ENCODE measurements at places on chromosomes 6 and 20.

DNA sequence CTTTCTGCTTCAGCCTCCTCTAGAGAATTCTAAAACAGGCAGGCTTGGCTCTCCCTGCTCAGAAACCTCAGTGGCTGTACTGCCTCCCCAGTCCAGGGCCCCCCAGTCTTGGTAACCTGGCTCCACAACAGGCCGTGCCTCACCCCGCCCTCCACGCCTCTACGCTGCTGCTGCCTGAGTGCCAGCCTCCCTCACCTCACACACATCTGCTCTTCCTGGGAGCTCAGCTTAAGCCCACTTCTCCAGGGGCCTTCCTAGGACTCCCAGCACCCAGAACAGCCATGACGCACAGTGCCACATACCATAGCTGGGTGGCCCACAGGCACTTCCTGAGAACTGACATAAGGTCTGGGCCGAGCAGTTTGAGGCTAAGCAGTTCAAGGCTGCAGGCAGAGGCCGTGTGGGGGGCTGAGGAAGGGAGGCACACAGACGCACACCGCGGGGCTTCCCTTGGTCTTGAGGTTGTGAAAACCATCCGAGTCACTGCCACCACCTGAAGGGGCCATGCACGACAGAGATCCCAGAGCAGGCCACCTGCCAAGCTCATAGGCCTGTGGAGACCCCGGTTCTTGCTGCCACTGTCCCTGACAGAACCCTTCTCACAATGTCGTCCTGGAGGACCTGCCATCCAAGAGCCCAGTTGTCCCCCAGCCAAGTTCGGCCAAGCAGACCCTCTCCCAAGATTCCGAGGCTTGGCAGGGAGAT, 42.6 kb downstream of the DSTN start:
- no peak for DNase-seq

DNA sequence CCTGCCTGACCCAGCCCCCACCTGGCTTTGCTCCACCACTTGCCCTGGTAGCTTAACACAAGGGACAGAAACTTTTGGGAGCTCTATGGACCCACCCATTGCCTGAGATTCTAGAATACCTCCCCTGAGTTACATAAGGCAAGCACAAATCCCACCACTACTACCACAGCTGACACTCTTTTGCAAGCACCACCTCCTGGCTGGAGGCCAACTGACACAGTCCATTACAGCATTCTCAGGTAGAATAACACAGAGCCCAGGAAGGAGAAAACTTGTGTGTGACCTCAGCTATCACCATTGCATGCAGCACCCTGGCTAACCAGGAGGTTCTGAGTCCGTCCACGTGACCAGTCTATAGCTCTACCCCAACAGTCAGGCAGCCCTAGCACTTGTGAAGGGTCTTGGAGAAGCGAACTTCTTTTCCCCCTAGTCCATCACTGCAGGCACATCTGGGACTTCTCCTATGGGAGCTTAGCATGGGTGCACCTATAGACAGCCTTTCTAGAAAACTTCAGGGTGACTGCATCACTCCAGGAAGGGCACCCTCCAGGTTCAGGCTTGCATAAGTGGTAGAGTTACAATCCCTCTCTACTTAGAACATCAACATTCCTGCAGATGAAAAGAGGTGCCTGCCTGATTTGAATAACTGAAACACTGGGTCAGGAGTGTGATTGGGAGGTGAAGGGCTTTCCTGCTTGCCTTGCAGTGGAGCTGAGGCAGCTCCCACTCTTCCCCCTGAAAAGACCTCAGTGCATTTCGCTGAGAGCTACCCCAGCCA, 30.1 kb downstream of the CITED2 start:
- DNase-seq: no peak

- no peak for DNase-seq
These were observed 1.3 kb downstream of the HINT3 start for GRCh38 chr6:125957845-125958244.

GRCh38 chr20:56769921-56770600, 141.0 kb downstream of the TFAP2C start:
- DNase-seq: no peak

DNA sequence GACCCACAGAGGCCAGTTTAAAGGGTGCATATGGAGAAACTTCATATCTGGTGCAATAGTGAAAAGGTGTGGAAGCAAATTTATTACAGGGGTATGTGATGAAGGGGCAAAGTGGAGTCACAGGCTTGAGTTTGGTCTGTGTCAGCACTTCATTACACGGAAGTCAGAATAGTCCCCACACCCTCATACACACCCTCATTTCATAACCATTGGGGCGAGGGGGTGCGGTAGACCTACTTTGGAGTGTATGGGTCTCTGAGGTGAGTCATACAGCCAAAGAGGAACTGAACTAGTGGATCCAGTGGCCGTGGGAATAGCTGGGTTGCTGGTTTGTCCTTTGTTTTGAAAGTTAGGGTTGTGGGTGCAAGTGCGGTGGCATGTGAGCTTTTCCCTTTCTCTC, 3.3 kb downstream of the TM9SF4 start:
- DNase-seq: no peak

GRCh38 chr6:160000280-160000704, 31.4 kb downstream of the IGF2R start:
- no peak for DNase-seq

DNA sequence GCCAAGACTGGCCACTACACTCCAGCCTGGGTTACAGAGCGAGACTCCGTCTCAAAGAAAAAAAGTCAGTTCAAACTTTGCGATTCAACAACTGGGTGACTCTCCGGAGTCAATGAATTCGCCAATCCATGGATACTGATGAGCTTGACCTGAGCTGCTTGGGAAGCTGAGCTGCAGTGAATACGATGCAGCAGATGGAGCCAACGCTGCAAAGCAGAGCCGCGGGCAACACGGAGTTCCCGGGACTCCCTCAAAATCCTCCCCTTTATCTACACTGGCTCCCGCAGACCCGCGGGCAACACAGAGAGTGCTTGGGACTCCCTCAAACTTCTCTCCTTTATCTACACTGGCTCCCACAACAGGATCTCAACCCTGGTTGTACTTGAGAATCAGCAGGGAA, 62.6 kb upstream of the SALL4 start:
- DNase-seq: no peak

GRCh38 chr6:30689022-30689865, 1.5 kb downstream of the NRM start:
- DNase-seq: no peak

DNA sequence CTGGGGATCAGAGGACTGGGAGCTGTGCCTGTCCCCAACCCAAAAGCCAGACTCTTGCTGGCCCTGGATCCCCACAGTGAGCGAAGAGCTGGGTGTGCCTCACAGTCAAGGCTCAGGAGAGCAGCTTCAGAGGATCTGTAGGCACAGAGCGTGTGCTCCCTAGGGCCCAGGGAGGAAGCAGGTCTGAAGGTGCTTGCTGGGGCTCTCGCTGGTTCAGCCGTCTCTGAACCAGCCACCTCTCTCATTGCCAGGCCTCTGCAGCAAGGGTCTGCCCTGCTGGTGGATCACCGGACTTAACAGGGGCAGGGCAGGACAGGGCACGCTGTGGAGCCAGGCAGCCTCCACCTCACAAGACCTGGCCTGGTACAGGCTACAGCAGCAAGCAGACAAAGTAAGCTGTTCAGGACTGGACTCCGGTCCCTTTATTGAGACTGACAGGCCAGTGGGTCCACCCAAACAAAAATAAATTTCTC, 13.8 kb downstream of the PCIF1 start:
- DNase-seq: no peak

DNA sequence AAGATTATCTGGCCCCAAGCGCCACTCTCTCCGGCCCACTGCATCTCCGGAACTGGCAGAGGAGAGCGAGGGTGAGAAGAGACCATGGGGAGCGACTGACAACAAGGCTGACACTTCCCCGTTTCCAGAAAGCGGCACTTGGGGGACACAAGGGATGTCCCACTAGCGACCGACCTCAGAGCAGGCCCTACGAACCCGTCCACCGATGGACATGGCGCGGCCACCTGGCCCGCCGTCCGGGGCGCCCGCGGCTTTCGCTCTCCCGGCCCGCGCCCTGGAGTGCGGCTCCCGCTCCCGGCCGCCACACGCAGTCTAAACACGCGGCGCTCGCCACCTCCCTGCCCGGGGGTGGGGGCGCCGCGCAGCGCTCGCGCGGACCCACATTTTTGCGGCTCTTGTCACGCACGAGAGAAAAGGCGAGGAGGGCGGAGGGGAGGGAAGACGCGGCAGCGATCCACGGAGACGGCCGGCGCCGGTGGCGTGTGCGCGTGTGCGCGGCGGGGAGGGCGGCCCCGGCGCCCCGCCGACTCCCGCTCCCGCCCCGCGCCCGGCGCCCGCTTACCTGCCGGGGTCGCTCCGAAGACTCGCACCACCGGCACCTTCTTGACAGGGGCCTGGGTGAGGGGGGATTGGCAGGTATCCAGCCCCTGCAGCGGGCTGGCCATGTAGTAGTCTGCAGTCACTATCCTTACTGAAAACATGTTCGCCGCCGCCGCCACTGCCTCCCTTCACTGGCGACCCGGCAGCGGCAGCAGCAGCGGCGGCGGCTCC, 645 bp downstream of the REV3L start:
- no peak for DNase-seq

DNA sequence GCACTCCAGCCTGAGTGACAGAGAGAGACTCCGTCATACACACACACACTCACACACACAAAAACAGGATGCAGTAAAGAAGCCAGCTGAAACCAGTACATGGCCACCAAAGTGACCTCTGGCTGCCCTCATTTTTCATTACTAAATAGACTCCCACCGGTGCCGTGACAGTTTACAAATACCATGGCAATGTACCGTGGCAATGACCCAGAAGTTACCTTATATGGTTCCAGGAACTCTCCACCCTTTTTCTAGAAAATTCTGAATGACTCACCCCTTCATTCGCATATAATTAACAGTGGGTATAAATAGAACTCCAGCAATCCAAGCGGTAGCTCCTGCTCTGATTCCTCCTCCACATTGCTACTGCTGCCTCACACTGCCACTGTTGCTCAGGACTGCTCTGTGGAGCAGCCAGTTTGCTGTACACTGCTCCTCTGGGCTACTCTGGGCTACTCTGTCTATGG, 57.7 kb downstream of the SNX5 start:
- no peak for DNase-seq

- no peak for DNase-seq
These were observed 136.2 kb downstream of the BMP7 start for GRCh38 chr20:57130160-57130772.

GRCh38 chr6:131054392-131055250, 8.4 kb downstream of the EPB41L2 start:
- DNase-seq: no peak

DNA sequence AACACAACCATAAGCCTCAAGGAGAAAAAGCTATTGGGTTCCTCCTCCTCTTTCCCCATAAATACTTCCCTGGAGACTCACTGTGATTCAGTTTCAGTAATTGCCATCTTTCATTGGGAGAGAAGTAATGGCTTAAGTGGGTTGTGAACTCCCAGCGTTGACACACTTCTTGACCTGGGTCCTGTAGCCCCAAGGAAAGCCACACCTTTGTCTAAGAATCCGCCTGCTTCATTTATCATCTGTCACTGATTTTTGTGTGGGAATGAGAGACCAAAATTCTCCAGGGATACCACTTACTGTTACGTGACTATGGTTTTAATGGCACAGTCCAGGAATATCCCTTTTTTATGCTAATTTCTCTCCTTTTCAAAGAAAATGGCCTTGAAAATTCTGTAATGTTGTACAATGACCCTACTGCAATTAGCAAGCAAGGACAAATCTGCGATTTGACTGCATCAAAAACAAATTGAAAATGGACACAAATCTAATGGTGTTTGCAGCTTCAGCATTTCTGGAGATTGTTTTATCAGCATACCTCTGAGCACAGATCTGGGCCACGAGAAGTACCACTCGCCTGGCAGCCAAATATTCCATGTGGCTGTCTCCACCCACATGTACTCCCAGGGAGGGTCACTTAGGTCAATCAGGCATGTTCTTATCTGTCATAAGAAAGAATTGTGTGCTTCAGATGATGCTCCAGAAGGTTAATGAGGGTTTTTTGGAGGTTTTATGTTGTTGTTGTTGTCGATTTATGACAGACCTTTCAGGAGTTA, 29.8 kb downstream of the DCBLD1 start:
- DNase-seq: no peak

DNA sequence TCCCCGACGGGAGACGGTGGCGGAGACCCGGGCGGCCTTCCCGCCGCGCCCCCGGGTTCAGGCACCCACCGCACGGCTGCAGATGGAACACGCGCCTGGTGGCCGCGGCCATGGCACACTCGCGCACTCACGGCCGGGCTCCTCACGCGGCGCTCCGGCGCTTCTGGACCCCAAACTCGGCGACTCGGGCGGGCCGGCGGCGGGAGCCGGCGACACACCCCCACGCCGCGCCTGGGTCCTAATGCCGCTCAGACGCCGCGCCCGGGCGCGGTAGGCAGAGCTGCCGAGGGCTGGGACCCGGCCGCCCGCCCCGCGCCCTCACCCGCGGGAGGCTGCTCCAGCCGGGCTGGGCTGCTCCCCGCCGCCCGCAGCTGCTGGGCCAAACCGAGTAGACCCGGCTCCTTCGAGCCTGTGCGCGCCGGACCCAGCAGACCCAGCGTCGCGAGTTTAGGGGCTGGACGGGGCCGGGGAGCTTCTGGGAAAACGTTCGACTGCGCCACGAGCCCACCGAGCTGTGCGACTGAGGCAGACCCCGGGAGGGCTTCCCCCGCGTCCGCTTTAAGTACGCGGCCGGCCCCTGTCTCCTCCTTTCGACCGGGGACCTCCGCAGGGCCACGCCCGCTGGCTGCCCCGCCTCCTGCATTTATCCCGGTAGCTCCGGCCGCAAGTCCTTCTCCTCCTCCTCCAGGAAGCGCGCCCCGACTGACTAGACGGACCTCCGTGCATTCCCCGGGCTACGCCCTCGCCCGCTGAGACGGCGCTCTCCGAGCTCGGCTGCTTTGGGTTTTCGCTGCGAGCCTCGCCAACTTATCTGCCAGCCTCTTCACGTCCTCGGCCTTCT, at the start of gene SLC4A11:
TSS of gene SLC4A11 (minus strand) at position 165 of the 841 bp plus-strand sequence. CDS start at position 112, 53 bp downstream.
- no peak for DNase-seq

- no peak for DNase-seq
These were observed 497.2 kb downstream of the BCKDHB start for GRCh38 chr6:80603679-80604078.

- no peak for DNase-seq
These were observed 5.0 kb upstream of the ADGRF1 start for GRCh38 chr6:47047097-47047478.

GRCh38 chr20:25692499-25692898, 4.2 kb downstream of the ZNF337 start:
- DNase-seq: no peak

DNA sequence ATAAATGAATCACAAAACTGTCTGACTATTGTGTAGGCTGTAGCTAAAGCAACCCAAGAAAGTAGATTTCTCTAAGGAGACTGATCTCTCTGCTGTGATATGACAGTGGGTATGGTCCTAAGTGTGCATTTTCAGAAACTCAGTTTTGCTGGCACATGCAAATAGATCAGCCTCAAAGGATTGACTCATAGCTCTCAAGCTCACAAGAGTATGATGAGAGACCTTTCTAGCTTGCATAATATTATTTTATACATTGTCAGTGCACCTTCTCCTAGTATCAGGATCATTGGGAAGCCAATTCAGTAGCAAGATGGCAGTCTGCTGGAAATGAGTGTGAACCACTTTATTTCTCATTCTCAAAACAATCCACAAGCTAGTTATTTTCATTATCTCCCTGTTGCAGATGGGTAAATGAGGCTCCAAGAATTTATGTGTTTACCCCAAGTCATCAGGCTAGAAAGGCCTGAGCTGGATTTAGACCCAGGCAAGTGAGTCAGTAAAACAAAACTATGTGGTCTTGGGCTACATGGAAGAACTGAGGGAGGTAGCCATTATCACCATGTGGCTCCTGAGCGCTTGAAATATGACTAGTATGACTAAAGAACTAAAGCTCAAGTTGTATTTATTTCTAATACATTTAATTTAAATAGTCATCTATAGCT, 27.9 kb upstream of the PLCB4 start:
- no peak for DNase-seq
